Stomach (tissue), 19 donors: ENCODE measurements at places on chromosomes 12 and 14.

- no peak for DNase-seq
Measured at GRCh38 chr14:69673104-69673503, 61.7 kb downstream of the SUSD6 start.

DNA sequence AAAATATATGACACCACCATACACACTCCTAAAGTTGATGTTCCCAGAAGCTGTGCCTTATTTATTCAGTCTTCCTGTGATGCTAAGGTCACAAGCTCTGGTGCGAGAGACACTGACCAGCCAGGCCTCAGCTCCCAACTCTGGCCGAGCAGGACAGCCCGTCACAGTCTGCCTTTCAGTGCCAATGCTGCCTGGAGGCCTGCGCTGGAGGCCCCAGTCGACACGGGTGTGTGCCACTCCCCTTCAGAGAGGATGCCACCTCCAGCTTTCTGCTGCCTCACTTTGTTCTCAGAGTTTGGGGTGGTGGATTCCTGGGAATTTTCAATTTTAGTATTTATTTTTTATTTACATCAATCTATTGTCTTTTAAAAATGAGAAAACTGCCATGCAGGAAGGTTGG is 7.3 kb upstream of the PAPLN start:
- DNase-seq, result no peak

GRCh38 chr12:19506497-19506896 is 67.2 kb downstream of the AEBP2 start:
- DNase-seq, result no peak

GRCh38 chr12:108765289-108765764 is 34.0 kb upstream of the CORO1C start:
- DNase-seq, result no peak

GRCh38 chr14:103897075-103897947 is 30.9 kb upstream of the TDRD9 start:
- DNase-seq, result peak; percentile 79

- no peak for DNase-seq
Measured at GRCh38 chr14:50099335-50099734, 17.0 kb downstream of the VCPKMT start.
